Foreskin fibroblast (primary cell): ENCODE measurements at places on chromosomes 1 and 21.

DNA sequence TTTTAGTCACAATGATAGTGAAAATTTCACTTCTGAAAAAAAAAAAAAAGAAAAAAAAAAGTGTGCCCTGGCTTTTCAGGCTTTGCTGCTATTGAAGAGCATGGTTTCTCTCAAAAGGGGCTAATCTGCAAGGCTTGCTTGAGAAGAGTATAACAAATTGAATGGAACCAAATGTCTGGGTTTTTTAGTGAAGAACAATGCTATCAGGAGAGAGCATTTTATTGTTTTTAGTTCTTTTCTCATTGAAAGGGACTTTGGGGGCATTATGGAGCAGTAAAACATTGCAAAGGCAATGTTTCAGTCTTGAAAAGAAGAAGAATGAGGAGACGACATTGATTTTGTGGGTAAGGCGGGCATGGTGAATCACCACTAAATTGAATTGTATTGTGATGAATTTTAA is 28.2 kb downstream of the VCAM1 start:
- DNase-seq, result no peak

GRCh38 chr1:85801520-85801919 is 93.3 kb upstream of the ZNHIT6 start:
- peak; percentile 67 for DNase-seq

DNA sequence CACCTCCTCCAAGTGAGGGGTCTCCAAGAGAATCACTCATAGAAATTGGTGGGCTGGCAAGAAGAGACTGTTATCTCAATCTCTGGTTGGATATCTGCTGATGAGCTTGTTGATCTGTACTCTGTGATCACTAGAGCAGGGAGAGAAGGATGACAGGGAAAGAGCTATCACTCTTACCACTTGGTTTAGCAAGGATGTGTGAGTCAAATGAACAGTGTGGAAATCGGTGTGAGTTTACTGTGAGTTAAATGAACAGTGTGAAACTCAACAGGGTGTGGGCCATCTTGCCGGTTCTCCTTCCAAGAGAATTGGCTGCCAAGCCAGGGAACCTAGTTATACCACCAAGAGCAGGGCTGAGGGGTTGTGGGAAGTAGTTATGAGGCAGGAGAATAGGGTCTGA is 33.3 kb upstream of the CD1D start:
- DNase-seq, result no peak

DNA sequence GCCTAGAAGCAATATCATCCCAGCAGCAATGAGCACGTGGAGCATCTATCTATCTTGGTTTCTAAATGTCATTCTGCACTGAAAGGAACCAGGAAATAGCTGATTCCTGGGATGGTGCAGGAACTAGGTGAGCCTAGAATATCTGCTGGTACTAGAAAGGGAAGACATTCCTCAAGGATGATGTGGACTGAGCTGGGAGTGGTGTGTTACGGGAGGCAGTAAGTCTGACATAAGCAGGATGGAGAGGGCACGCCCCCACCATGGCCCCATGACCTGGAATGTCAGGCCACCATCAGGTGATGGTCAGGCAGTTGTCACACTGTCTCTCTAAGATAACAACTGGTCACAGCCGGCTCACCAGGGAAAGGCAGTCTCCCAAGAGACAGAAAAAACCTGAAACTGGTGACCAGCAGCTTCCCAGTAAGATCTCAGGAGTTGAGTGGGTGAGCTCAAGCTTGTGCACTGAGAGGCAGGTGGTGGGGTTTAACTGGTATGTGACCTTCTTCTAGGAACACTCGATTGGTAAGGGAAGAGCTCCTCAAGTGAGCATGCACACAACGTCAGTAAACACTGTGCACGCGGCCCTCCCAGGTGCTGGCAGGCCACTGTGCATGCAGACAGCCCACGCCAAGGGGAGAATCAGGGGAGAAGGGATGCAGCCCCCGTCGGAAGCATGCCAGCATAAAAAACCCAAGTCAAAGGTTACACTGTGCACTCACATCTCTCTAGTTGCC is 148.7 kb downstream of the ADSS2 start:
- peak; percentile 47 for DNase-seq

GRCh38 chr1:43267291-43267805 is 2.4 kb upstream of the TMEM125 start:
- peak; percentile 83 for DNase-seq

DNA sequence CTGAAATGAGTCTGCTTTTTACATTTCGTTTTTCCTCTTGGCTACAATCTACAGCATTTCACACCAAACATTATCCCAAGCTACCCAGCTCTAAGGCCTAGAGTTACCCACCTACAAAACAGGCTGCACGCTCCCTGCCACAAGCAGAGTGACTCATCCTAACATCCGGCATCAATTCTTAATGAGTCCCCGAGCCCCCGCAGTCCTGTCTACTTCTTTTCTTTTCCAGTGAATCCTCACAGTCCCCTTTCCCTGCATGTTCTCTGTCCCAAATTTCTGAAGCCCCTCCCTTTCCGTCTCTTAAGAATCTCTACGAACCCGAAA is 650 bp downstream of the PCNX2 start:
- DNase-seq, result peak; percentile 45

DNA sequence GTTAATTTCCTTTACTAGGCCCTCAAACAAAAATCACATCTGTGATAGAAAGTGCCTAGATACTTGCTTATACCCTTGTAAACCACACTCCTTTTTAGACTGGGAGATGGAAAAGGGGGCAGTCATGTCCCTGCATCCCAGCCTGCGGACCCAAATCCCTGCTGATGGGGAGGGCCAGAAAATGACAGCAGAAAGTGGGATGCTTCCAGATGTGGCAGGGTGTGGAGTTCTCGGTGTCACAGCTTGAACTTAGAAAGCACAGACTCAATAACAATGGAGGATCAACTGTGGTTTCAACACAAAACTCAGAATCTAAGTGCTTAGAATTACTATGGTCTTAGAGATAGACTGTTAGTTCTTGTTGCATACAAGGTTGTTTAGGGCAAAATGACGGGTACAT is 95.6 kb upstream of the F3 start:
- DNase-seq, result no peak

GRCh38 chr1:58251430-58252073 is 295.0 kb downstream of the OMA1 start:
- peak; percentile 14 for DNase-seq

- DNase-seq, result peak; percentile 74
Observed at GRCh38 chr1:32886004-32886827, at the start of gene HPCA. TSS of gene HPCA (plus strand) at chr1:32886491. CDS start at chr1:32888899, 2,408 bp downstream.

DNA sequence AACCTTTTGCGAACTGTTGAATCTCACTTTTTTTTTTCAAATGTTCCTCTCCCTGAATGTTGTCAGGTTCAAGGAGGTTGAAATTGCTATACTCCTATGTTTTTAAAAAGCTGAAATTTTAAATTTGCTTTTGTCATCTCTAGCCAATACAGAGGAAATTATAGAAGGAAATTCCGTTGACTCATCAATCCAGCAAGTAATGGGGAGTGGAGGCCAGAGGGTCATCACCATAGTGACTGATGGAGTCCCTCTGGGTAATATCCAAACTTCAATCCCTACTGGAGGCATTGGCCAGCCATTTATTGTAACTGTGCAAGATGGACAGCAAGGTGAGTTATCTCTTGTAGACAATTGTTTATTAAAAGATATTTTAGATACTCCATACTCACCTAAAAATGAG is 36.3 kb downstream of the GABPB2 start:
- peak; percentile 25 for DNase-seq

DNA sequence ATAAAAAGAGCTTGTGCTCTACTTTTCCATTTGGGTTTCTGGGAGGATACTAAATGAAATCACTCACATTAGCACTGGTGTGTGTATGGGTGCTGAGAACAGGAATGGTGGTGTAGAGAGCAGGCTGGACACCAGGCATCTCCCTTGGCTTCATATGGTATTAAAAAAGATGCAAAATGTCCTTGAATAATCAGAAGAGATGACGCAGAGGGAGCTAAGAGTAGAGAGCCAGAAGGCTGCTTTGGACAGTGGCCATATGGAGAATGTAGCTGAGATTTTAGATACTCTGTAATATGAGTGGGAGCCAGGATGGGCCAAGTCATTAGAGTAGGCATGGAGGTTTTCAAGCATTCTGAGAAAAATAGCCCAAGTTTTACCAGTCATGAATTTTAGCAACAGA is 112.3 kb upstream of the ZRANB2 start:
- peak; percentile 34 for DNase-seq

GRCh38 chr1:33928251-33928650 is 64.4 kb downstream of the HMGB4 start:
- DNase-seq, result no peak

DNA sequence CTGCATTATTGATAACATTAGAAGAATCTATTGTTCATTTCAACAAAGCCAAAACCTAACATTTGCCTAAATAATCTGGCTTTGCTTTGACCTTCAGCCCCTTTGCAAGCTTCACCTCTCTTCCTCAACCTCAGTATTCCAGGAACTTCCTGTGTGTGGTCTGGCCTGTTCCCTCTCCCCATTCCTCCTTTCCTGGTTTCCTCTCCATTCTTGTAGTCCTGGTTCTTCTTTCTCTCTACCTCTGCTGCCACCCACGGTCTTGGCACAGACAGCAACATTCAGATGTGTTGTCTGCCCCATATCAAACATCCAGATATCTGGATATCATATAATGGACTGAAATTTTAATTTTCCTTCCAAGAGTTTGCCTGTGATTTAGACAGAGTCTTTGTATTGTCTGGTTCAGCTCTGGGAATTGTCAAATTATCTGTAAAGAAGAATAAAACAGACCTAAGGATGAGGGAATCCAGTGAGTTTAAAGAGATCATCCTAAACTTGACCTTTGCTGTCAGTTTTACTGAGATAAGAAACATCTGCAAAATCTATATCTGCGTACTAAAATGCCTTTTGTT is 148.1 kb upstream of the KCTD3 start:
- no peak for DNase-seq

DNA sequence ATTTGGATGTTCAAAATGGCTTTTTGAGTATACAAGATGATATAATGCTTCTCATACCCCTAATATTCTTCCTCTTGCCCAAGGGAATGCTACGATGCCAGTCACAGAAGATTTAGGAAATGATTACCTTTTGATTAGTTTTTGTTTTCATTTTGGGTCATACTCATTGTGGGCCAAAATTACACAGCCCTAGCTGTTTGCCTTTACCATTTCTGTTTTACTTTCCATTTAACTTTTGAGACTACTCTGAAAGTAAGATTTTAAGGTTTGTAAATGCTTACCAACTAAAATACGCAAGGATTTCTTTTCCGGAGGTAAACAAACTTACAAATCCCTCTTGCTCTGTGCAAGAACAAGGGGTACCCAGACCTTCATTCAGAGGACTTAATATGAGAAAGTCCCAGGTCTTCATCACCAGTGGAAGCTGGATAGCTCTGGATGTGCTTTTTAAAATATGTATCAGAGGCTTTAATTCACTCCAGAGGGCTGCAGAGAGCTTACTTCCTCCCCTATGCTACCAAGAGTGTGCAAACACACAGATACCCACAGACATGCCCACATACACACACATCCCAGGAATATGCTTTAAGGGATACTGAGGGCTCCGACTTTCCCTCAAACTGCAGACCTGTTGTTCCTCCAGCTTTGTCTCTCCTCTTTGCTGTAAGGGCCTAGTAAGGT is 631.4 kb downstream of the SMYD3 start:
- no peak for DNase-seq

DNA sequence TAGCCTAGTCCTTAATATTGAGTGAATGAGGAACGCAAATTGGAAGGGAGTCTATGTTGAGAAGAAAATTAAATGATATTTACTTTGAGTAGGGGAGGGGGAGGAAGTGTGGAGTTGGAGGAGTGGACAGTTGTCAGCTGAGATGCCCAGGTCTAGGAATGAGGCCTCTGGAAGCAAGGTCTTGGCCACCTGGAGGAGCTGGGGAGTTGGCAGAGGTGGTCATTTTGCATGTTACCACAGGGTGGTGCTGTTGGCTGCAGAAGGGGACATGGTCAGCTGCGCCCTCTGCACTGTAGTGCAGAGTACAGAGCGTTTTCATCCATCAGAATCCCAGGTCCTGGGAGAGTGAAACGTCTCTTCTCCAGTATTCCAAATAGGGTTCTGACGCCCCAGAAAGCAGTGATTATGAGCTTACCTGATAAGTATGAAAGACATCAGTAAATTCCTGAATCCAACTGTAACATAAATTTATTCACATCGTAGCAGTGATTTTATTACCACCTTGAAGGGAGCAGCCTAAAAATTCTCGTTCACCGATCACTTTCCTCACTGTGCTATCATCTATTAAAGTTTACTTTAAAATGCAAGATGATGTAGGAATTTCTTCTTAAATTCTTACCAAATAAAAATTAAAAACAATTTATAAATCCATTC is 13.8 kb downstream of the PARK7 start:
- peak; percentile 89 for DNase-seq

GRCh38 chr21:44802396-44803153 is 955 bp upstream of the UBE2G2 start:
- DNase-seq, result no peak

DNA sequence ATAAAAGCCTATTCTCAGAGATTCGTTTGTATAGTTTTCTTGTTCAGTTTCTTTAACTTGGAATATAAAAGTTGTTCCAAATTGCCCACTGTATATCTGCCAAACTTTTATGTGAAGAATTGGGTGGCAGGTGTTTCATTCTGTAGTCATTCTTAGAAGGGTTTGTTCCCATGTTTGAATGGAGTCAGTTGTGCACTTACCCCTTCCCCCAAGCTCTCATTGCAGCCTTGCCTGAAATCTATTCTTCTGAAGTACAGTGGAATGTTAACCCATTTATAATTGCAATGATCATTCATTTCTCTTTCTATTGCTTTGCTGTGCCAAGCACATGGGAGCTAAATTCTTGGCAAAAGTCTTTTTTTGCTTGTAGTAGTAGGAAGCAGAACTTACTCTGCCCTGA is 375.3 kb upstream of the C1orf87 start:
- DNase-seq, result no peak

DNA sequence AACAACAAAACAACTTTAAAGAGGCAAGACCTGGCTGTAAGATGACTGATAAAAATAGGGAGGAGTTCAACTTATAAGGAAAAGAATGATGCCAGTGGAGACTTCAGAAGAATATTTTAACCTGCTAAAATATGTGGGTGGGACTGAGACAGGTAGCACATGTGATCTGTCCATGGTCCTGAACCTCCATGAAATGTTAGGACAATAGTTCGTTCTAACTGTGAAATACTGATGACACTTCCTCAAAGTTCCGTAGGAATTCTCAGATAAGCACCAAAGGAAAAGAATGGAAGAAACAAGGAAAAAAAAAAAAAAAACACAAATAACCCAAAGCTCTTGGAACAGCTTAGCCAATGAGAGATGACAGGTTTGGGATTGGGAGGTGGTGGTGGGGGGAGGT is 44.7 kb downstream of the CDC42BPA start:
- peak; percentile 24 for DNase-seq

GRCh38 chr1:47788761-47789160 is 208.4 kb downstream of the TRABD2B start:
- no peak for DNase-seq

DNA sequence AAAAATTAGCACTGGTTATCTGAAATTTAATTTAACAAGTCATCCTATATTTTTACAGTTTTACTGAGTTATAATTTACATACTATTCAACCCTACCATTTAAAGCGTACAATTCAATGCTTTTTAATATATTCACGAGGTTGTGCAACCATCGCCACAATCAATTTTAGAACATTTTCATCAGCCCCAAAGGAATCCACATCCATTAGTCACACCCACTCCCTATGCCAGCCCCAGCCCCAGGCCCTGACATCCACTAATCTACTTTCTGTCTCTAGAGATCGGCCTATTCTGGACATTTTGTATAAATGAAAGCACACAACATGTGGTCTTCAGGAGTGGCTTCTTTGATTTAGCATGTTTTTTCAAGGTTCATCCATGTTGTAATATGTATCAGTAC is 134.7 kb downstream of the PSMG1 start:
- DNase-seq, result no peak
